CD4-positive, alpha-beta T cell treated with Interleukin-10 for 1 hour (primary cell): ENCODE measurements at places on chromosomes 7 and 10.

DNA sequence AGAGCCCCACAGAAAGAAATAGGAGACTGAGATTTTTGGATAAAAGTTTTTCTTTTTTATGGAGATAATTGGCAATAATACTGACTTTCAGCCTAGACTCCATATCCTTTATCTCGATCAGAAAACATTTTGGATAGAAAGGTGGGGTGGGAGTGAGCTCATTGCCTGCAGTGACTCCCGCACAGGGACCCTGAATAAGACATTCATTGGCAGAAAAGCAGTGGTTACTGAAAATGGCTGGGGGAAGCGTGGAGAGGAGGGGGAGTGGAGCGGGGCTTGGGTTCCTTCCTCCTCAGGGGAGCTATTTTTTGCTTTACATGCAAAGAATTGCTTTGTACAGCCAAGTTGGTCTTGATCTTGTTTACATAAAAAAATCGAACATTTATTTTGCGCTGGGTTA is 90.4 kb upstream of the BMPER start:
- no peak for DNase-seq

- DNase-seq = no peak
Measured at GRCh38 chr7:17098515-17098914, 199.9 kb upstream of the AHR start.

DNA sequence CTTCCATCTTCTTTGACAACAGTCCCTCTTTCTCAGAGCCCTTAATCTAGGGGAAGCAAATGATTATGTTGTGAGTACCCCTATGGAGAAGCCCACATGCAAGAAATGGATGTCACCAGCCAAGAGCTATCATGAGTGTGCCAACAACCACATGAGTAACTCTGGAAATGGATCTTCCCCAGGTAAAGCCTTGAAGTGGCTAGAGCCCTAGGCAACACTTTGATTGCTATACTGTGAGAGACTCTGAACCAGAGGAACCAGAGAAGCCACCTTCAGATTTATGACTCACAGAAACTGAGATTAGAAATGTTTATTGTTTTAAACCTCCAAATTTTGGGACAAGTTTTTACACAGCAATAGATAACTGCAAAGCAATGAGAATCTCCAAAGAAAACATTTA is 60.9 kb upstream of the COL1A2 start:
- DNase-seq = no peak

- no peak for DNase-seq
Measured at GRCh38 chr10:110022716-110023504, 15.1 kb downstream of the ADD3 start.
